ENCODE measurements at places on chromosomes 7 and 10. TPM values are rescaled to one million over a fixed set of nuclear protein-coding genes. Genes with fewer than 3 reads are reported as not detected.

GRCh38 chr10:132394936-132395703 is 1.9 kb upstream of the PWWP2B start:
- DNase-seq = no peak

- DNase-seq = no peak
Observed at GRCh38 chr7:110621289-110621688, 469.6 kb upstream of the LRRN3 start.

- DNase-seq = no peak
Observed at GRCh38 chr7:73770860-73771670, 995 bp upstream of the CLDN3 start.

- no peak for DNase-seq
Observed at GRCh38 chr10:121248266-121248665, 350.0 kb downstream of the FGFR2 start.

DNA sequence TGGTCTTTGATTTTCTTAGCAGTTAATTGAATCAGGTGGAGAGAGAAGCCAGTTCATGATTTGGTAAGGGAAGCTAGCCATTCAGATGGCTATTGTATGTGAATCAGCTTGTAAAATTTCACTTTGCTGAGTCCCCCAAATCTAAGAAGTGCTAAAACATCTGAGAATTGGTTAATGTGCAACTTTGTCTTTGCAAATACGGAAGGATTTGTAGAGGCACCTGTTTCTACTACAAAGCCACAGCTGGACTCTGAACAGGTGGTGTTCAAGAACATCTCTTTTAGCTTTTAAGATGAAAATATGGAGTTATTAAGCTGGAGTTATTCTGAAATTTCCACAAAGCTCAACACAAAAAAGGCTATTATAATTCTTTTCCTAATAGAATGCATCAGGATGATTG is 132.6 kb downstream of the VPS50 start:
- DNase-seq = no peak

GRCh38 chr7:77570330-77571011 is 33.4 kb downstream of the PTPN12 start:
- peak; percentile 64 for DNase-seq

CYP2E1 gene
- 0.13 TPM for total RNA-seq

SUGCT gene
- 1.1 TPM for total RNA-seq

Measured in dermis microvascular lymphatic vessel endothelial cell (primary cell).